NCI-H2029 treated with DMSO at 0.1 percent for 48 hours (cell line): ENCODE measurements at places on chromosomes 2 and 18.

DNA sequence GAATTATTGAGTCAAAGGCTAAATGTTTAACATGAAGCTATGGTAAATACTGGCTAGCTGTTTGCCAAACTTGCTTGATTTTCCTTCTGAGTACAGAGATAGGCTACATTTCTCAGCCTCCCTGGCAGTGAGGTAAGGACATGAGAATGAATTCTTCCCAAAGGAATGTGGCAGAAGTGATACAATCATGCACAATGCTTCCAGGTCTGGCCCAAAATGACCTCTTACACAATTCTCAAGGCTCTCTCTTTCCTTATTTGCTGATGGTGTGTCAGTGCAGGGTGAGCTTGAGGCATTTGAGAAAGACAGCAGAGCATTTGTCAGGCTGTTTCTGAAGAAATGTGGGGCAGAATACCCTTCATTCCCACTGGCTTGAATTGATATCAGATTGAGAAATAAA lies 95.6 kb upstream of the NABP1 start:
- no peak for DNase-seq

DNA sequence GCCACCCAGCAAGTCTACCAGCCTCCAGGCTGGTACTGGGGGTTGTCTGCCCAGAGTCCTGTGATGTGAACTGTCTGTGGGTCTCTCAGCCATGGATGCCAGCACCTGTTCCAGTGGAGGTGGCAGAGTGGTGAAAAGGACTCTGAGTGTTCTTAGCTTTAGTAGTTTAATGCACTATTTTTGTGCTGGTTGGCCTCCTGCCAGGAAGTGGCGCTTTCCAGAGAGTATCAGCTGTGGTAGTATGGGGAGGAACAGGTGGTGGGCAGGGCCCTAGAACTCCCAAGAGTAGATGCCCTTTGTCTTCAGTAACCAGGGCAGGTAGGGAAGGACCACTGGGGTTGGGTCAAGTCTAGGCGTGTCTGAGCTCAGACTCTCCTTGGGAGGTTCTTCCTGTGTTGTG lies 356.7 kb downstream of the STK39 start:
- no peak for DNase-seq

- DNase-seq: no peak
Observed at GRCh38 chr2:193847991-193848390, 1653.3 kb upstream of the TMEFF2 start.

DNA sequence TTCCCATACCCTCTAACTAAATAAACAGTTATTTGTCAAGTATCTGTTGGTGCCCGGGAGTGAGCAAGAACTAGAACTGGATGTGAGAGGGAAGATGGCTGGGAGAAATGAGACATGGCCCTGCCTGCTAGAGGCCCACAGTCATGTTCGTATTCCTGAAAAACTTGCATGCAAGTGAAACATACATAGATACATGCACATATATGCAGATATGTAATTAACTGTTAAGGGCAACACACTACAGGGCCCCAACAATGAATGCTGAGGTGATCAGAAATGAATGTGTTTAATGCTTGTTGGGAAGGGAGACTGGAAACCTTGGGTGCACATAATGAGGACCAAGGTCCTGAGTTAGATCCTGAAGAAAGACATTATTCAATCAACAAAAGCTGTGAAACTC lies 49.8 kb downstream of the ADD2 start:
- DNase-seq: no peak

- DNase-seq: no peak
Observed at GRCh38 chr2:106189764-106190468, 4.2 kb downstream of the UXS1 start.

GRCh38 chr2:166700079-166700478 lies 188.2 kb upstream of the XIRP2 start:
- DNase-seq: peak; percentile 1

DNA sequence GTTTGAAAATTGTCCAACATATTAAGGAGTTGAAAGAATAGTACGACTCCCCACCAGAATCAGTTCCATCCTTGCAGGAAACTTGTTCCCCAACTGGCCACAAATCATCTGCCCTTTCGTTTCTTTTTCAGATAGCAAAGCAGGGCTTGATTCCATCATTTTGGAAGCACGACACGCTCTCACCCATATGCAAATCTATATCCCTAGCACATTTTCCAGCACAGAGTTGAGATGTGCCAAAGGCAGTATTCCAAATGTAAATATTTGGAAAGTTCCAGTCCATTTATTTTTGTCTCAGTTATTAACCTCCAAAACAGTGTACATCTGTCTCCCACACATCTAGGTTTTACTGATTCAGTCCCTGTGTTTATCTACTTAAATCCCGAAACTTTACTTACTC lies 128.8 kb upstream of the BCL2L11 start:
- DNase-seq: no peak

DNA sequence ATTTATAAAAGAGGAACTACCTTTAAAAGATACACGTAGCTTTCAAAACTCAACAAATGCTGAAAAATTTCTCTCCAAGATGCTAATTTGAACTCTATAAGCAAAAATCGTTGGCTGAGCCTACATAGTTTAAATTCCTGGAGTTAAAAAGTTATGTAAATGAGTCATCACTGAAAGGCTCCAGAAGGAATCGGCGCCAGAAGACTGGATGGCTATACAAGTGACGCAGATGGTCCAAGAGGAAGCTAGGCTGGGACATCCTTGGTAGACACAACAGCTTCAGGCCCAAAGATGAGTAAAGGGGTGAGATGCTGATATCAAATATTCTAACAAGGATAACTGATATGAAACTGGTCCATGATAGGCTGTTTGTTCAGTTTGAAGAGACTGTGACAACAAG lies 22.8 kb upstream of the DNAH6 start:
- DNase-seq: no peak

- no peak for DNase-seq
Observed at GRCh38 chr2:122980671-122981070, 1044.4 kb upstream of the CNTNAP5 start.

DNA sequence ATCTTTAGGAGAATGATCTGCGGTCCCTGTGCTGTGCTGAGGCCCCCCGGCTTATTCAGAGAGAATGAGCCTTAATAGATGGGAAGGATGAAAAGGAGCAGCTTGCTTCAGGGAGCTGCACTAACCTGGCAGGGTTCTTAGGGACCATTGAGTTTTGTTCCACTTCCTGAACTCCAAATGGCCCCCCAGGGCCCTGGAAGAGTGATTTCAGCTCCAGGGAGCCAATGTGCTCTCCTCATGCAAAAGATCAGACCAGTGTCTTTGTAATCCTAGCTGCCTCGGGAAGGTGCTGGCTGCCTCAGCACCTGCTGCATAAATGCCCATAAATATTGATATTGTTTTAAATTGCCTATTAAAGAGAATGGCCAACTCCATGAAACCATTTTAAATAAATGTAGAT lies 210.2 kb downstream of the NCK2 start:
- DNase-seq: no peak

DNA sequence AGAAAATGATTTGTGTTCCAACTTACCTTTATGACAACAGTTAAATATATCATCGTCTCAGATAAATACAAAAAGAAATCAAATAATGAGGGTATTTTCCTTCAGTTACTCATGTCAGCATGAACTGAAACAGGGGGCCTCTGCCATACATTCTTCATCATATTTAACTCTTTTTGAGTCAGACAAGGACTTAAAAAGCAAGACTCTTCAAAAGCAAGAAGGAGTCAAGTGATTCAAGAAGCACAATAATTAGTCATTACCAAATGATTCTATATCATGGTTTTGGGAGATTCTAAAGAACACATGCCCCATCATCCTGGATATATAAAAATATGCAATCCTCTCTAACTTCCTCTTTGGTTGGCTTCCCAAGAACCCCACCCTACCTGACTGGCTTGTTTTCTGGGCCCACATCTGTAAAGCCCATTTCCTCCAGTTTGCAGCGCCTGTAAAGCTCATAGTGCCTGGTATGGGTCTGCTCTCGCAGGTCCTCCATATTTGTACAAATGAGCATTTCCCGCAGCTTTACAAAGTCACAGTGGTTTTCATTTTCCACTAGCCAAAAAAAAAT lies 49.7 kb downstream of the SEPTIN10 start:
- no peak for DNase-seq

GRCh38 chr2:200533754-200534153 lies 7.7 kb downstream of the SGO2 start:
- no peak for DNase-seq

DNA sequence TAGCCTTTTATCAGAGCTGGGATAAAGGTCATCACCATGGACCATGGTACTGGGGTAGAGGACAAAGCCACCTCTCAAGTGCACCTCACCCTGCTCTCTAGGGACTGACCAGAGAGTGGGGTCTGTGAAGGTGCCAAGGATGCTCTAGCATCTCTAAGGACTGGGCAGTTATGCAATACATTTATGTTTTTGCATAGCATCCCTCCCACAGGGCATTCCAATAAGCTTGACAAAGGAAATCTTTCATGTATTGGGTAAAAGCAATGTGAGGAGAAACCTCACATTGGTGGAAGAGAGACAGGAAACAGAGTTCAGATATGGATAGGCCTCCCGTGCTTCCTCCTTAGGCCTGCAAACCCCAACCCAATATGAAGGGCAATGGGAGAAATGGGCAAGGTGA lies 31.6 kb downstream of the STK39 start:
- no peak for DNase-seq

GRCh38 chr2:234835738-234836137 lies 116.1 kb upstream of the SH3BP4 start:
- DNase-seq: no peak

DNA sequence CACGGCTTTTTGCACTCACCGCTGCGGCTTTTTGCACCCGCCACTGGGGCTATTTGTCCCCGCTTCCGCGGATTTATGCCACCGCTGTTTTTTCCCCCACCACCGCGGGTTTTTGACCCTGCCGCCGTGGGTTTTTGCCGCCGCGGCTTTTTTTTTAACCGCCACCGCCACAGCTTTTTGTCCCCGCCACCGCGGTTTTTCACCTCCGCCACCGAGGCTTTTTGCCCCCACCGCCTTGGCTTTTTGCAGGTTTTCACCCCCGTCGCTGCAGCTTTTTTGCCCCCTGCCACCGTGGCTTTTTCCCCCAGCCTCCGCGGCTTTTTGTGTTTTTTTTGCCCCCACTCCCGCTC lies 2796.7 kb upstream of the TEKT4 start:
- no peak for DNase-seq

- no peak for DNase-seq
Observed at GRCh38 chr2:216391401-216391800, 19.1 kb upstream of the MARCHF4 start.

DNA sequence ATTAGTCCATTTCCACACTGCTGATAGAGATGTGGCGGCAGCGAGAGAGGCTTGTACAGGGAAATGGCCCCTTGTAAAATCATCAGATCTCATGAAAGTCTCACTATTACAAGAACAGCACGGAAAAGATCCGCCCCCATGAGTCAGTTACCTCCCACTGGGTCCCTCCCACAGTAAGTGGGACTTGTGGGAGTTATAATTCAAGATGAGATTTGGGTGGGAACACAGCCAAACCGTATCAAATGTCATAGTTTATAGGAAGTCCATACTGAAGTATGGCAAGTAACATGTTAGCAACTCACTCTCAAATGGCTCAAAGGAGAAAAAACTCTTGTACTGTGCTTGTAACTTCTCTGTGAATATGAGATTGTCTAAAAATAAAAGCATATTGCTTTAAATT lies 56.1 kb downstream of the FARP2 start:
- no peak for DNase-seq

DNA sequence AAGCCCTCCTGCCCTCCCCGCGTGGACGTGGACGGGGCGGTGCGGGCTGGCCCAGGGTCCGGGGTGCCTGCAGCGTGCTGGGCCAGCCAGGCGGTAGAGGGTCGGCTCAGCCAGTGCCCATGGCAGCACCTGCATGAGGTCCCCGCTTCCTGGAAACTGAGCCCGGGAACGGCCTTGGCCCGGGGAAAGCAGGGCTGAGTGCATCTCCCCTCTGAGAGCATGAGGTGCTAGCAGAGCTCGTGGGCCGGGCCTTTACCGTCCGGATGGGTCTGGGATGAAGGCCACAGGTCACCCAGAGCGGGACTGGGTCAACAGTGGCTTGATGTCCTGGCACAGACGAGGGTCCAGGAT lies 39.8 kb downstream of the TSHZ1 start:
- DNase-seq: no peak

- no peak for DNase-seq
Observed at GRCh38 chr18:46338766-46339165, 234.6 kb downstream of the HAUS1 start.

DNA sequence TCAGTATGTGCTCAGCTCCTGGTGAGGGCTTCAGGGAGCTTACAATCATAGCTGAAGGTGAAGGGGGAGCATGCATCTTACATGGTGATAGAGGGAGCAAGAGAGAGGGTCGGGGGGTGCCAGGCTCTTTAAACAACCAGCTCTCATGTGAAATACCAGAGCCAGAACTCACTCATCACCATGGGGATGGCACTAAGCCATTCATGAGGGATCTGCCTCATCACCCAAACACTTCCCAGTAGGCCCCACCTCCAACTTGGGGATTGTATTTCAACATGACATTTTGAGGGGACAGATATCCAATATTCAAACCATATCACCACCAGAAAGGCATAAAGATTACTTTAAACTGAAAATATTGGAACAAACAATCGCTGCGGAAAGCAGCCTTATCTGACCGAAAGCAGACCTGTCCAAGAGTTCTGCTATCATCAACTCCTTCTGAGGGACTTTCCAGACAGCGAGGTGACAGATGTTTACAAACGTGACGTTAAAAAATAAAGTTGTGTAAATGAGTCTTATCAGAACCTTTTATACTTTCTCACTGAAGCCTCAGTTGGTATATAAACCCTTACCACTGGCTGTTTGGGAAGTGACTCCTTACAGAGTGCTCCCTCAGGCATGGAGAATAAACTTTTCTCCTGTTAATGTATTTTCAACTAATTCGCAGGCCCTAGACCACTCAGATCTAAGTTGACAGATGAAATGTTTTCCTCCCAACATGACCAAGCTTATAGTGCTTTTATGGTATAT lies 35.5 kb upstream of the PTH2R start:
- no peak for DNase-seq

DNA sequence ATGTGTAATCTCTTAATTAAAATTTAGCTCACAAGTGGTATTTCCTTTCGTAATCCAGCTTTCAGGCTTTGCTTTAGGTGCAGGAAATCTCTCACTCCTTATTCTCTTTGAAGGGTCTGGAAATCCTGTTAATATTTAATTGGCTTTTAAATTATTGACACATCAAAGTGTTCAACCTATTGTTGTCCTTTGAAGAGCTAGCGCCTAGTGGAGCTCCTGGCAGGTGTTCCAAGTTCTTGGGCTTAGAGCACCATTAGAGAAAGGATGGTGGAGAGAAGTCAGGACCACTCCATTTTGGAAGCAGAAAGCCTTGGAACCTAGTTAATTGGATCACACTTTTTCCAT lies 92.4 kb downstream of the CABLES1 start:
- peak; percentile 33 for DNase-seq

GRCh38 chr2:127357591-127357990 lies 30.2 kb downstream of the MAP3K2 start:
- no peak for DNase-seq

DNA sequence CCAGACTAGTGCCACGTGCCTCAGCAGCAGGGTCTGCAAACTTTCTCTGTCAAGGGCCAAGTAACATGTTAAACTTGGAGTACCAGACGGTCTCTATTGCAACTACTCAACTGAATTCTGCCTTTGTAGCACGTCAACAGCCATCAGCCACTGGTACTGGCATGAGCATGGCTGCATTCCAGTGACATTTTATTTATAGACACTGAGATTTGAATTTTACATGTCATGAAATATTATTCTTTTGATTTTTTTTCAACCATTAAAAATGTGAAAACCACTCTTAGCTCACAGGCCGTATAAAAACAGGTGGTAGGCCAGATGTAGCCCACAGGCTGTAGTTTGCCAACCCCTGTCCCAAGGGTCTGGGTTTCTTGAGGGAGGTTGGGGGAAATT lies 199.7 kb downstream of the TPGS2 start:
- DNase-seq: no peak
